ENCODE measurements at places on chromosomes 16 and 17.
A peak's percentile ranks its signal among the peaks of the same experiment; 100 is the strongest.

DNA sequence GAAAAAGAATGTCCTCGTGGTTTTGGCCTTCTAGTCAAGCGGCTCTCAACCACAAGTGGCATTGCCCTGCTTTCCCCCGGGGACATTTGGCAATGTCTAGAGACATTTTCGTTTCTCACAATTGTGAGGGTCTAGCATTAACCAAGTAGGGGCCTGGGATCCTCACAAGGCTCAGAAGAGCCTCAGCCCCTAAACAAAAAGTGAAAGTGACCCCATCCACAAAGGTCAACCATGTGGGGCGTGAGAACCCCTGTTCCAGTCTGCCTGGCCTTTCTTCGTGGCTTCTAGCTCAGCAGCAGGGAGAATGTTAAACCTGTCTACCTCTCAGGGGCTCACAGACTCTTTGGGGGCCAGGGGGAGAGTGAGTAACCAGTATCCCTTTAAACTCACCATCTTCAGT is 4.8 kb upstream of the RPL38 start:
- DNase-seq: no peak

GRCh38 chr17:62000186-62000585 is 64.9 kb downstream of the MED13 start:
- no peak for DNase-seq

DNA sequence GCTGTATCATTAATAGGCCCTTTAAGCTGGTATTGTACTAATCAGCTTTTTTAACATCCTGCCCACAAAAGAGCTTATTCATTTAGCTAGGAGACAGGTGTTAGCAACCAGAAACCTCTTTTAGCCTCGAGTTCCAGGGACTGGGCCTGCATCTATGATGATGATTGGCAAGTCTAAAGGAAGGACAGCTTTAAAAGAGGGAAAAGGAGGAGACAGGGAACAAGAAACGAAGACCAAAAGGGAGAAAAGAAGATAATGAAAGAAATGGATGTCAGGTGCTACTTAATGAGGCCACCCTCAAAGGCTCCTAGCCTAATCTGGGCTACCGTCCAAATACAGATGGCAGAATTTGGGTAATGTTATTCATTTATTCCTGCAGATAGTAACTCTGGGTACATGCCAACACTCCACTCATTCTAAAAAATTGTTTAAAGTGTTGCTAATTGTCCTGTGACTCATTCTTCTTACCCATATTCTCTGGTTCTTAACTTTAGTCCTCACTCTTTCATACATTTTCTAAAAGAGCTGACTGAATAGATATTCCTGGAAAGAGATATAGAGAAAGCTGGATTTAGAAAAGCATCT is 18.7 kb upstream of the RFFL start:
- DNase-seq: peak; percentile 59

DNA sequence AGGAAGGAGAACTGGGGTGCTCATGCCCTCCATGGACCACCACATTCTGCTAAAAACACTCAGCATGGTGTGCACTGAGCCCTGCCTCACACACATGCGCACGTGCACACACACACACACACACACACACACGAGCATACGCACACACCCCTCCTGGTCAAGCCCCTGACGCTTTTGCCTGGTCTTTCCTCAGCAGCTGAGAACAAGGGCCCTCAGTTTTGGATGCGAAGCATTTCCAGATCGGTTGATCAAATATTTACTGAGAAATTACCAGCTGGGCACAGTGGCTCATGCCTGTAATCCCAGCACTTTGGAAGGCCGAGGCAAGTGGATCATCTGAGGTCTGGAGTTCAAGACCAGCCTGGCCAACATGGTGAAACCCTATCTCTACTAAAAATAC is 20.1 kb upstream of the RAI1 start:
- no peak for DNase-seq

DNA sequence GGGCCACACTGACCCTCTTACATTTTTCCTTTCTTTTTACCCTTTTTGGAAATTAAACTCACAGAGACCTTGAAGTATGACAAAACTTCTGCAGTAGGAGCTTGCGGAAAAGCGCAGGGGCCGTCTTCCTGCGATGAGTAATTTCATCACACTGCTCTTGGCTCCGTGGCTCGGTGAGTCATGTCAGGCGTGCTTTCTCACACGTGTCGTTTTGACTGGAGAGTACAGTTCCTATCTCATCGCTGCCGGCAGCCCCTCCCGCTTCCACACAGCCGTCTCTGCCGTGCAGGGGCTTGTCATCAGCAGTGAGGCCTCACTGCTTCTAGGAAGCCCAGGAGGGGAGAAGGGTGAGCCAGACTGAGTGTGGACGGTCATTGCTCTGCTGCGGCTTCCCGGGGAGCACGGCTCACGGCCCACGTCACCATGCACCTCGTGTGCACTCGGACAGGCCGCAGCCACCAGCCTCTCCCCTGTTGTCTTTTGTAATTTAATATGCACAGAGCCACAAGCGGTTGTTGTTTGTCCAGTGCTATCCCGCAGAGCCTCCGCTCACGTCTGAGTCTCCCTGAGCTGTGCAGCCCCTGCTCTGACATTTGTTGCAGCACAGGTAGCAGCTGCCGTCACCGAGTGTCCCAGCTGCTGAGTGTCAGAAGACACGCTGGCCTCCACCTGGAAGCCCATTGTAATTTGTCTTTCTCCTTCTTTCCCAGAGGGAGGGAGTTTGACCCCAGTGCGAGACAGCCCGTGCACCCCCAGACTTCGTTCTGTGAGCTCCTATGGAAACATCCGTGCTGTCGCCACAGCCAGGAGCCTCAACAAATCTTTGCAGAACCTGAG is 99.4 kb upstream of the CHMP6 start:
- no peak for DNase-seq

- no peak for DNase-seq
These were observed 448.1 kb upstream of the DYNLRB2 start for GRCh38 chr16:80092681-80093080.

DNA sequence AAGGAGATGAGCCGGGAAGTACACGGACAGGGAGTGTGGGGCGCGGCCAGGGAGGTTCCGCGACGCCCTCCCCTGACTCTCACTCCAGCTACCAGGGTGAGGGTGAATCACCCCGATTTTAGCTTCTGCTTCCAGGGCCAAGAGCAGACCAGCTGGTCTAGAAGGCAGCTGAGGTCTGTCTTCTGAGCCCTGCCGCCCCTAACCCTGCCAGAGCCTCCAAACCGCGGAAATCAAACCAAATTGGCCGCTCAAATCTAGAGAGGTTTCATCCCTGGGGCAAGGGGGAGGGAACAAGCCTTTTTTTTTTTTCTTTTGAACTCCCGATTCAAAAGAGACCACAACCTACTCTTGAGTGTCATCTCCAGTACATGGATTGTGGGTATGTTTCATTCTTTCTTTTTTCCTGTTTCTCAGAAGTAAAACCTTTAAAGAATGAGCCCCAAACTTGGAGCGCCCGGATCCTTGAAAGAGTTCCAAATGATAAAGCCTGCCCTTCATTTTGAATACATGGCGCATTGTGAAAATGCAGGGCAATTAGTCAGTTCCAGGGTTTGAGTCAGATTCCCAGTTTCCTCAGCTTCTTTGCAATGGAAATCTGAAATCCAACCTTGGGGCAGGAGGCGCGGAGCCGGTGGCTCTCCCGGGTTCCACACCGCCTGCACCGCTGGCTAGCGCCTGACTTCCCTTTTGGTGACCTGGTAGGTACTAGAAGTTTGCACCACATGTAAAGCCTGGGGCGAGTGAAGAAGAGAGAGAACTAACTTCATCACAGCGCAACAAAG is 16.5 kb upstream of the ZFHX3 start:
- no peak for DNase-seq

DNA sequence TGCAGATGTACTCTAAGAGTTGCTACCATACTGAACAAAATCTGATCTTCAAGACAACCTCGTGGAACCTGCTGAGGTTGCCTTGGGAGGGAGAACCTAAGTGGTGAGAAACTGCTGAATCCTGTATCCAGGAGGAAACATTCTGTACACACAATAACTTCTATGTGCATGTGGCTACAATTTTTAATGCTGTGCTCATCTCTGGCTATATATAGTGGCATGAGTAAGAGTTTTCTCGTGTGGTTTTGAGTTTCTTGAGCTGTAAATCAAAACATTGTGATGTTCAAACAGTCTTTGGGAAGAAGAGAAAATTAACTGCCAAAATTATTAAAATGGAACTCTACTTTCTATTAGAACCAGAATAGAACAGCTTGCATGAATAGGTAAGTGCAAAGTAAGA is 206.8 kb downstream of the CA10 start:
- DNase-seq: no peak

- DNase-seq: no peak
These were observed 78.6 kb upstream of the ZFHX3 start for GRCh38 chr16:73126525-73126853.

DNA sequence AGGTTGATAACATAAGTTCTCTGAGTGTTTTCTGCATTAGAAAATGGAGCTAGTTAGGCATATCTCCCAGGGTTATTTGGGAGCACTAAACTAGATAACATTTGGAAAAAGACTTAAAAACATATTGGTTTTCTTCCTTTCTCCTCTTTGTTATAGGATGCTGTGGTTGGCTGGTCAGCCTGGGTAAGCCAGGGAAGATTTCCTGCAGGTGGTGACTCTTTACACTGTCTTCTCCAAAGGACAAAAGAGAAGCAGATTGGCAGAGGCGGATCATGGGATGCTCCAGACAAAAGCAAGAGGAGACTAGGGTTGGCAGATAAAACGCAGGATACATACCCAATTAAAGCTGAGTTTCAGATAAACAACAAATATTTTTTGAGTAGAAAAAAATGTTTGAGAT is 6.2 kb upstream of the CRYBA1 start:
- DNase-seq: no peak
